ENCODE measurements at places on chromosomes 2 and 18.

DNA sequence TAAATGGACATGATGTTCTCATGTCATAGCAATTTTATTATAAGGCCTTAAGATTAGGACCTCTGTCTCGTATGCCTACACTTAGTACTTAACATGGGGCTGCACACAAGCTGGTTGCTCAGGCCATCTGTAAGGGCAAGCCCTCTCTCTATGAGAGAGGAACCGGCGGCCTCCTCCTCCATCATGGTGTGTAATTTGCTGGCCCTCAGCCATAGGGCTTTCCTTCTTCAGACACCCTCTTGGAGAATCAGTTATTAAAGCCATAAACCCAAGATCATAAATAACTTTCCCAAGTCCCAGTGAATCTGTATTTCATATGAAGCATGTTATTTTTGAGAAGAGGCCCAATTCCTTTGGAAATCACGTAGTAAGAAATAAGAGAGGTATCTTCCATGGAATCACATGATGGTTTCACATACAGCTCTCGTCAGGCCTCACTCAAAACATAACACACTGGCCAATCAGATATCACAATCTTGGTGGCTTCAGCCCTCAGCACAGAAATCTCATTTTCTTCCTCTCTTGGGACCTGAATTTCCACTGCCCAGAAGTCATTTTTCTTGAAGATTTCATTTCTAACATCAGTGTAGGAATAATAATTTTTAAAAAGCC, 92.6 kb downstream of the RDH14 start:
- no peak for DNase-seq

DNA sequence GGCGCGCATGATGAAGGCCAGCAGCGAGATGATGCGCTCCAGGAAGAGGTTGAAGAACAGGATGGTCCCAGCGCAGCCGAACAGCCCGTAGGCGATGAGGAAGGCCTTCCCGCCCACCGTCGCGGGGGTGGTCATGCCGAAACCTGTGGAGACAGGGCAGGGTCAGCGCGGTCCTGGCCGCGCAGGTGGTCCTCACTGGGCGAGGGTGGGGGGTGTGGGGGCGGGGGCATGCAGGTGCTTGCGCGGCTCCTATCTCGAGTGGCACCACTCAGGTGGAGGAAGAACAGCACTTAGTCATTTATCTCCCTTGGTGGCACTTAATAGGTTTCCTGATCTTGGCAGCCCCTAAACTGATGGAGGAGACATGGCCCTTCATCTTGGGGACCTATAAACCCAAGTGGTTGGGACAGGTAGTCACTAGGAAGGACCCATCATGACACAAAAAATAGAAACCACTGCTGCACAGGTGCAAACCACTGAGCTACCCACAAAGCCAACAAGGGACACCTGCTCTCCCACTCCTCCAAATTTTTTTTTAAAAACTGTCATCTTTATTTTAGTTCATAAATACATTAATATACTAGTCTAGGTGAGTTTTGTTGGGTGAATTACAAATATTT, 118.8 kb downstream of the MSH2 start:
- DNase-seq = no peak

GRCh38 chr2:227322530-227323205, 2.4 kb upstream of the MFF start:
- no peak for DNase-seq

GRCh38 chr2:134815741-134816140, 22.7 kb upstream of the ACMSD start:
- no peak for DNase-seq

DNA sequence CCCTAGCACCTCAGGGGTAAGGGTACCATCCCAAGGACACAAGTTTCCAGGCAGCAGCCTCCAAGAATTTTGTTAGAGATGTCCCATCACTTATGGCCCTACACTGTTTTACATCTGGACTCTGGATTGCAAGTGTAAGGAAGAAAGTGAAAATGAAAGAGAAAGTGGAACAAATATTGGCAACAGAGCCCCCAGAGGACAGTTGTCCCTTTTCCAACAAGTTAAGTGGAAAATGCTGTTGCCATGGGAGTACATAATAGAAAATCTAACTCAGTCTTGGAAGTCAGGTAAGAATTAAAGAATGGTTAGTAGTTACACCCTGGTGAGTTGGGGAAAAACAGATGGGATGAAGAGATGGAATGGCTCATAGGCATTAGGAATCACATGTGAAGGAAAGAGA, 50.6 kb downstream of the TTC21B start:
- no peak for DNase-seq

DNA sequence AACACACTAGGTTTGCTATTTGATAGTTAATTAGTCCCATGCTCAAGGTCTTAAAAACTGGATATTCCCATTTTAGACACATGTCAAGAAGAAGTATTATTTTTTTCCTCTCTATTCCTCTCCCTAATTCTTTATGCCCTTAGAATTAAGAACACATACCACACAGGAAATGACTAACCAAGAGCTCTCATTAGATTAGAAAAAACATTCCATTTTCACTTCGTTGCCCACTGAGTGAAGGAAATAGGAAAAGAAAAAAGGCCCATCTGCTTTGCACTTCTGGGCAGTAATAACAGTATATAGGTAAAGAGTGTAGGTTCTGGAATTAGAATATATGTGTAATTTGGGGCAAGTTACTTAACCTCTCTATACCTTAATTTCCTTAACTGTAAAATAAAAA, 26.9 kb downstream of the ACADL start:
- no peak for DNase-seq

DNA sequence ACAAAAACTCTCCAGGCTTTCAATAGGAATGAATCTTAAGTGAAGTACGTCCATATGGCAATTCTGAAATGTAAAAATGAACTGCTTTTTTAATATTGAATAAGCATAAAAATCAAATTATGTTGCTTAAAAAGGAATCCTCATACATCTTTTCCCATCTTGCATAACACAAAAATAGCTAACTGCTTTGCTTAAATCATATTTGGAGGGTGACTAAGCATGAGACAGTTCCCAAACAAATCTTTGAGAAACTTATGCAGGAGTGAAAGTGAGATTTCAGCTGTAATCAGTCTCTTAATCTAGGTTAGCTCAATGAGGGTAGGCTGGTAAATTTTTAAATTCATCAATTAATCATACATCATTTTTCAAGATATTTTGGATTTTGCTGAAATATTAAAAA, 111.5 kb downstream of the MBD5 start:
- DNase-seq = no peak

DNA sequence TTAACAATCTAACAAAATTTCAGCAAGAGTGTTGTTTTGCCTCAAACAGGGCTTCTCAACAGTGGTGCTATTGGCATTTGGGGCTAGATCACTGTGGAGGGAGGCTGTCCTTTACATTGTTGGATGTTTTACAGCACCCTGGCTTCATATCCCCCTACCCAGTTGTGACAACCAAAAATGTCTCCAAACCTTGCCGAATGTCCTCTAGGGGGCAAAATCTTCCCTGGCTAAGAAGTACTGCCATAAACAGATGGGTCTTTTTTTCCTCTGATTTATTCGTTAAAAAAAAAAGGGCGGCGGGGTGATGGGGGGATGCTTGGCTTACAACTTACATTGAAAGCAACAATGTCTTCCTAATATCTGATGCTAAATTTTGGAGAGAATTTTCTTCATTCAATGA, 207.6 kb upstream of the CCDC150 start:
- no peak for DNase-seq

DNA sequence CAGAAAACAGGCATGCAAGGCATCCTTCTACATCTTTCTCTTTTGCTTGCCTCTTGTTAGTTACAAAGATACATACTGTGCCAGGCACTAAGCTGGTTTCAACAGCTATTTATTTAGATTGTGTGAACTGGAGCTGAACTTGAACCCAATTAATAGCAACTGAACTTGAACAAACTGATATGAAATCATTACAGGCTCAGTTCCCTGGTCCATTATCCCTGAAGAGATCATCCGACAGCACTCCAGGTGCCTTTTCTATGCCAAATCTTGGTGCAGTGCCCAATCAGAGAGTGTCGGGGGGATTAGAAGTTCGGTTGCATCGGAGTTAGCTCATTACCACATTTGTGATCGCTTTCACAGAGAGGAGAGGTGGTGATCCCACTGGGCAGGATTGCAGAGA, 477.6 kb downstream of the PARD3B start:
- DNase-seq = no peak

DNA sequence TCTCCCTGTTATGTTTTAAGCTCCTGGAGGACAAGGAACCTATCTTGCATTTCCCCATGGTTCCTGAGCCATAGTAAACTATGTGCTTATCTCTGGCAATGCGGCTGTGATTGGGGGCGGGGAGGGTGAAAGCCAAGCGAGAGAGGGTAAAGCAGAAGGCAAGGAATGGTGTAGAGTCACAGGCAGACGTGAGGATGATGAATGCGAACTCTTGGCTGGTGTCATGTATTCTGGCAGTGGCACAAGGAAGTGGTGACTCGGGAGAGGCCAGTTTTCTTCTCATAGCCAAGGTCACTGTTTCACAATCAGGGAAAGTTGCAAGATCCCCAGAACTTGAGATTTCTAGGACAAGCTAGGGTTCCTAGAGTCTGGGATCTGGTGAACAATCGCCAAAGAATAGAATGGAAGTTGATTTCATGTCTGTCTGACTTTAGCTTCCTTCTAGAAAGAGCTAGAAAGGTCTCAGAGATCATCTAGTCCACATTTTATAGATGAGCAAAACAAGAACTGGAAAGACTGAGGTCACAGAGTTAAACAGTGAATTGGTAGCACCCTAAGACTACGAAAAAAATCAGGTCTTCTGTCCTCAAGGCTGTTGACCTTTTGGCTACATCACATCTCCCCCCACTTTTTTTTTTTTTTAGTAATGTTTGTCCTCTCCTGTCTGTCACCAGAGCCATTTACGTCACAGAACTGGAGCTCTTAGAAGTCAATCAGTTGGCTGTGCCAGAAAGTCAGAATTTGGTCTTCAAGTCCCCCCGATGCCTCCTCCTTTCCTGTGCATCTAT, 137.0 kb downstream of the BCL11A start:
- no peak for DNase-seq

- DNase-seq = no peak
Measured at GRCh38 chr2:218218268-218219185, 1.5 kb downstream of the ARPC2 start.

DNA sequence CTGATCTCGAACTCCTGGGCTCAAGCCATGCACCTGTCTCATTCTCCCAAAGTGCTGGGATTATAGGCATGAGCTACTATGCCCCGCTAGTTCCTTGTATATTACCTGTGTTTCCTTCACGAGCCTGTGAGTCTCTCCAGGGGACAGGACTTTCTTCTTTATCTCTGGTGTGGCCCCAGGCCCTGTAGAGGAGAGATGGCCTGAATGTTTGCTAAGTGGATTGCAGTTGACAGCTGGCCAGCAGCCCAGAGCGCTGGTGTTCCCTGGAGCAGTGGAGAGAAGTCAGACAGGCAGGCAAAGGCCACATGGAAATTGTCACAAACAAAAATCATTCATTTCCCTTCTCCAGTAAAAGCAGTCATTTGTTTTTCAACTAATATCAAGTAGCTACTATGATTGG, 17.9 kb downstream of the LPIN1 start:
- no peak for DNase-seq

DNA sequence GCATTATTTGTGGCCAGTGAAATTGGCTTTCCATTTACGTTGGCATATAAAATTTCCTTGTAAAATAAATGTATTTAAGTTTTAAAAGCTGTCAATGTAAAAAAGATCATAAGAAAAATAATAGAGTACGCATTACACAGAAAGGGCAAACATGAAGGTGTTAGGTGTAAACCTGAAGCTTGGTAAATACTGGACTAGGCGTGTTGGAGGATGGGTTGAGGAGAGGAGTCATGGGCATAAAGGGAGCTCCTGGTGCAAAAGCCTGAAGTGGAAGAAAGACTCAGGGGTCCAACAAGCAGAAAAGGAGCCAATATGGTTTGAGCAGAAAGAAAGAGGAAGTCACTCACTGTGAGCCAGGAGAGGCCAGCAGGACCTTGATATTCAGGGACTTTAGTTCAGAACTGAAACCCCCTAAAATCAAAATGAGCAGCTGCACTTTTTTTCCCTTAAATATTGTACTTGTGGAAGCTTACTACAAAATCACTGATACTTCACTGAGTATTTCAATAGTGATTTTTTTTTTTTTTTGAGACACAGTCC, 24.4 kb downstream of the SP5 start:
- DNase-seq = no peak

GRCh38 chr2:100806550-100806949, 13.4 kb upstream of the NPAS2 start:
- DNase-seq = no peak

- no peak for DNase-seq
Measured at GRCh38 chr2:17363846-17364245, 154.4 kb downstream of the RAD51AP2 start.

- DNase-seq = no peak
Measured at GRCh38 chr2:212640428-212640827, 101.8 kb upstream of the ERBB4 start.

DNA sequence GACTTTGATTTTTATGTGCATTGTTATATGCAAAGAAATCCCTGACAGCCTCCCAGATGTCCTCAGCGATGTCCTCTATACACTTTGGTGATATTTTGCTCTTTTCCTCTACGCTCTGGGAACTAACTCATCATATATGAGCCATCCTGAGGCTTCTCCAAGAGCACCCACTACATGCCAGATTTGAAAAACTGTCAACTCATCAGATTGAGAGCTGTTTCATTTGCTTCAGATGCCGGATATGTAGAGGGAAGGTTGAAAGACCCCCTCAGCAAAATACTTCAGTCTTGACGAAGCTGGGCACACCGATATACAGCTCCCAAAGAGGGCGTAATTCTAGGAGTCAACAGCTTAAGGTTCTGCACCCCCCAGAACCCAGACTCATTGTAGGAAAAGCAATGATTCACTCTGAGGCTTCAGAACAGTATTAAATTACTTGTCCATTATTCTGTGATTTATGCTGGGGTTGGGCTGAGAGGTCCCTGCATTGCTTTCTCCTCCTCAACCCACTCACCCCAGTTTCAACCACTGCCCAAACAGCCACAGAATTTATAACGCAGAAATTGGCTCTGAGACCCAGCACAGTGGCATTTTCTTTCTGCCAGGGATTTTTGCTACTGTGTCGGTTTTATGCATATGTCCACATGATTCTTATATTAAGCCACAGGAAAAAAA, 341.8 kb downstream of the ALK start:
- DNase-seq = no peak

DNA sequence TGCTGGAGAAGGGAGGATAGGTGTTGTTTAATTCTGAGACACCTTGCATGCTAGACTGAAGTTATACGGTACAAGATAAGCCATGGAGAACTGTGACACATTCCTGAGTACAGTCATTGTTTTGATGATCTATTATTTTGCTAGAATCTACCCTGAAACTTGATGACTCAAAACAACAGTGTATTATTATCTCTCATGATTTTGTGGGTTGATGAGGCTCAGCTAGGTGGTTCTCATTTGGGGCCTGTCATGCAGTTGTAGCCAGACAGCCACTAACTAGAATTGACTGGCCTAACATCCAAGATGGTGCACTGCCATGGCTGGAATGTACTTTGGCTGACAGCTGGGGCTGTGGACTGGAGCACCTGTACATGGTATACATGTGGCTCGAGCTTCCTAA, 5.4 kb upstream of the IL1R1 start:
- DNase-seq = peak; percentile 25

GRCh38 chr2:70132244-70133126, 45.2 kb downstream of the PCBP1 start:
- DNase-seq = no peak
